ENCODE measurements at places on chromosomes 6 and 20.

DNA sequence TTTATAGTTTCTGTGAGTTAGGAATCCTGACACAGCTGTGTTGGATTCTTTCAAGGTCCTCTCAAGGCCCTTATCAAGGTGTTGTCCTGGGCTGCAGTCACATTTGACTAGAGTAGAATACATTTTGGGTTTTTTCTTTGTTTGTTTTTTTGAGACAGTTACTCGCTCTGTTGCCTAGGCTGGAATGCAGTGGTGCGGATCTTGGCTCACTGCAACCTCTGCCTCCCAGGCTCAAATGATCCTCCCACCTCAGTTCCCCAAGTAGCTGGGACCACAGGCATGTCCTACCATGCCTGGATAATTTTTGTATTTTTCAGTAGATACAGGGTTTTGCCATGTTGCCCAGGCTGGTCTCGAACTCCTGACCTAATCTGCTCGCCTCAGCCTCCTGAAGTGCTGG, 15.7 kb downstream of the NFYA start:
- DNase-seq, result no peak

GRCh38 chr20:1422753-1423152, 29.9 kb upstream of the FKBP1A start:
- DNase-seq, result no peak

GRCh38 chr20:61090541-61090940, 161.5 kb upstream of the CDH4 start:
- no peak for DNase-seq

GRCh38 chr6:138563650-138564049, 64.4 kb upstream of the NHSL1 start:
- no peak for DNase-seq

GRCh38 chr6:69106511-69106910, 471.4 kb downstream of the ADGRB3 start:
- no peak for DNase-seq

GRCh38 chr6:136969433-136969832, 47.3 kb downstream of the SLC35D3 start:
- DNase-seq, result no peak

GRCh38 chr6:40877362-40877761, 161.7 kb downstream of the UNC5CL start:
- DNase-seq, result no peak

GRCh38 chr6:14035071-14035847, 82.3 kb upstream of the CD83 start:
- DNase-seq, result no peak

DNA sequence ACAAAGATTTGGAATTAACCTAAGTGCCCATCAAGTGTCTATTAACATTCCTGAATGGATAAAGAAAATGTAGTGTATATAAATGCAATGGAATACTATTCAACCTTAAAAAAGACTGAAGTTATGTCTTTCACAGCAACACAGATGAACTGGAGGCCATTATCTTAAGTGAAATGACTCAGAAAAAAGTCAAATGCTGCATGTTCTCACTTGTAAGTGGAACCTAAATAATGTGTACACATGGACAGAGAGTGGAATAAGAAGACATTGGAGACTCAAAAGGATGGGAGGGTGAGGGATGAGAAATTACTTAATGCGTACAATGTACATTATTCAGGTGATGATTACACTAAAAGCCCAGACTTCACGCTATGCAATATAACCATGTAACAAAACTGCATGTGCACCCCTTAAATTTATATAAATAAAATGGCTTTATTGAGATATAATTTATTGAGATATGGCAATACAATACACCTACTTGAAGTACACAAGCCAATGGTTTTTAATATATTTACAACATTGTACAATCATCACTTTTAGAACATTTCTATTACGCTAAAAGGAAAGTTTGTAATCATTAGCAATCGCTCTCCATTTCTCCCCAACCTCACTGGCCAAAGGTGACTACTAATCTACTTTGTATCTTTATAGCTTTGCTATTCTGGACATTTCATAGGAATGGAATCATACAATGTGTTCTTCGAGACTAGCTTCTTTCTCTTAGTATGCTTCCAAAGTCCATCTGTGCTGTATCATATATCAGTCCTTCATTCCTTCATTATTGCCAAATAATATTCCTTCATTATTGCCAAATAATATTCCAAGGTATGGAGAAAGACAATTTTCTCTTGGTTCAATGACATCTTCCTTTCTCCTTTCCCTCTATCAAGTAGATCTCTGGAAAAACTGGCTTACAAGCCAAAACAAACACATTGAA, 5.8 kb downstream of the STX7 start:
- no peak for DNase-seq

DNA sequence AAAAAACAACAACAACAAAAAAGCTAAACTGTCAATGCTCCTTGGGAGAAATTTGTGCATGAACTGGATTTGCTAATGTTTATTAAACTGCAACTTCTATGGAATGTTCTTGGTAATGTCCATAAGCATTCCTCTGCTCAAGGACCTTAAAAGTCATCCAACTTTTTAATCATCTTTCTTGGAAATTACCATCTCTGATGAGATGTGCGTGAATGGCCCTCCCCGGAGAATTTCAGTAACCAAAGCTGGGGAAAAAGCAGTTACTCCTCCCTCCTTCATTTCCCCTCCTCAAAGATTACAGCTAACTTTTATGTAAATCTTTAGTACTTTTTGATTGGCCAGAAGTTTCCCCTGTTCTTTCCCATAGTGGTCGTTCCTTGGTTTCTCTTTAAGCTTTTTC, 5.2 kb downstream of the TBCC start:
- DNase-seq, result no peak

DNA sequence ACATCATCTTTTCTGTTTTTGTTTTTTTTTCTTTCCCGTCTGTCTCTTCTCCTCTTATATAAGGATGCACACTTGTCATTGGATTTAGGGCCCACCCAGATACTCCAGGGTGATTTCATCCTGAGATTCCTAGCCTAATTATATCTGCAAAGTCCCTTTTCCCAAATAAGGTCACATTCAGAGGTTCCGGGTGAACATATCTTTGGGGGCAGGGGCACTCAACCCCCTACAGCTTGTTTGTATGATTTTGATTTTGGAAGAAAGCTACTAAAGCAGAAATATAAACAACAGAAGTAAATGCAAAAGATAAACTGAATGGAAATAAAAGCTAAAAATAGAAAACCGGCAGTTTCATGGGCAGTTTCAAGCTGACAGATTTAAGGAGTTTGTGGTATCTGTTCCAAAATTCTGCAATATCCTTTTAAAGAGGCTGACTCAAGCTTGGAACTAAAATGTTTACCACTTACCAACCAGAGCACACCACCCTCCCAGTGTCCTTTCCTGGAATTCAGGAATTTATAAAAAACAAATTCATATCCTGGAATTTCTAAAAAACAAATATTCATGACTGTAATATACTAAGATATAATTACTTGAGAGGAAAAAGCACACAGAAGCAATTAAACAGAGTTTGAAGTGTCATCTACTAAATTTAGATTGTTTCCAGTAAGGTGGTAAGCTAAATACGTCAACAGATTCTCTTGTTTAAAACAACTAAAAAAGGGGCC, 100.0 kb upstream of the CARMIL1 start:
- peak; percentile 56 for DNase-seq

DNA sequence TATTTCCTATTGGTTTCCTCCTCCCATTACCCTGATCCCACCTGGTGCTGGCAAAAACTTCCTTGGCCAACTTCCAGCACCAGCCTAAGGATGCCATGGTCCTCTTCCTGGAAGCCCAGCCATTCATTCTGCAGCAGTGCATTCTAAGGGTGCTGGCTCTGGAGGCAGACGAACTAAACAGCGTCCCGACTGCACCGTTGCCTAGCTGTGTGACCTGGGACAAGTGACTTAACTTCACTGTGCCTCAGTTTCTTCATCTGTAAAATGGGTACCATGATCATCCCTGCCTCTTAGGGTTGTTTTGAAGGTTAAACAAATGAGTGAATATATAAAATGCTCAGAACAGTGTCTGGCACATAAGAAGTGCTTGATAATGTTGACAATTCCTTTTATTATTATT, 120.9 kb upstream of the ZNF217 start:
- DNase-seq, result no peak

- no peak for DNase-seq
These were observed 123.1 kb upstream of the EYS start for GRCh38 chr6:65830151-65830550.

DNA sequence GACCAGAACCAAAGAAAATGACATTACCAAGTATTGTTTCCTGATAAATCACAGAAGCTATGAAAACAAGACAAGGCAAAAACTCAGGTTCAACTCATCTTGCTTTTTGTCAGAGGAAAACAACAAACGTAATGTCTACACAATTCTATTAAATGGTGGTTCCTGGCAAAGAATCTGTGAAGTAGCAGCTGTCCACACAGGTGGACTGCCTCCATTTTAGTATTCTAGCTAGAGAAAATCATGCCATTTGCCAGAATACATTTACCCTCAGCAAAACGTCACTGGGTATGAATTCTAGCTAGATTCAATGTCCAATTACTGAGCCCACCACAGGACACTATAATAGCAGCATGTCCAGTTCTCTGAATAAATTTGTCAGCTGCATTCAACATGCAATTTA, 125.4 kb downstream of the ADGRB3 start:
- DNase-seq, result no peak

- no peak for DNase-seq
These were observed 17.9 kb downstream of the EDN3 start for GRCh38 chr20:59318201-59318790.

GRCh38 chr20:23399568-23400241, 21.6 kb downstream of the NAPB start:
- DNase-seq, result peak; percentile 30

GRCh38 chr20:44586289-44586911, 4.0 kb downstream of the PKIG start:
- no peak for DNase-seq

DNA sequence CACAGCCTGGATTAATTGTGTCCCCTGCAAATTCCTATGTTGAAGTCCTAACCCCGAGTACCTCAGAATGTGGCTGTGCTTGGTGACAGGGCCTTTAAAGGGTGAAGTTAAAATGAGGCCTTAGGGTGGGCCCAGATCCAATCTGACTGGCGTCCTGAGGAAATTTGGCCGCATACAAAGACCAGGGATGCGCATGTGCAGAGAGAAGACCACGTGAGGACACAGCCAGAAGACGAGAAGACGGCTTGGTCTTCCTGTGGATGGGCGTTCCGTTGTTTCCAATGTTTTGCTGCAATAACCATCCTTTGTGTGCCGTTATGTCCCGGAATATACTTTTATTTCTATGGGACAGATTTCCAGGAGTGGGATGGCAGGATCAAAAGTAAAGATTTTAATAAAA, 40.9 kb upstream of the SLC22A2 start:
- DNase-seq, result no peak
